Head of caudate nucleus (tissue), 42 donors: ENCODE measurements at places on chromosomes 16 and 17.

DNA sequence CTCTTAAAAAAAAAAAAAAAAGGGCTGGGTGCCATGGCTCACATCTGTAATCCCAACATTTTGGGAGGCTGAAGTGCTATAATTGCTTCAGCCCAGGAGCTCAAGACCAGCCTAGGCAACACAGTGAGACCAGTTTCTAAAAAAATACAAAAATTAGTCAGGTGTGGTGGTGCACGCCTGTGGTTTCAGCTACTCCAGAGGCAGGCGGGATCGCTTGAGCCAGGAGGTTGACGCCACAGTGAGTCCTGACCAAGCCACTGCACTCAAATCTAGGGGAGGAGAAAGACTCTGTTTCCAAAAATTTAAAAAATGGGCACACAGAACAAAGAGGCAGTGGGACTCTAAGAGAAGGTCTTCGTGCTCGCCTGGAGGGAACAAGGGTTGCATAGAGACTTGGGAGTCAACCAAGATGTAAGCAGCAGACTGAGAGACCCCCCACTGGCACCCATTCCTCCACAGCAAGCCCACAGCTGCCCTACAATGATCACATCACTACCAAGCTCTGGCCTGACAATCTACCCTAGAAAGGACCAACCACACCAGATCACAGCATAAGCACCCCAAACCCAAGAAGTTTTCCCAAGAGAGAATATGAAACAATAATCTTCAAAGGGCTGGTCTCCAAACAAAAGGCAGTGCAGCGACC lies 121.6 kb downstream of the ANKRD11 start:
- DNase-seq: no peak

GRCh38 chr17:81577278-81578000 lies 25.3 kb upstream of the FAAP100 start:
- DNase-seq: no peak

GRCh38 chr17:78981010-78981888 lies 1.5 kb upstream of the LGALS3BP start:
- no peak for DNase-seq

DNA sequence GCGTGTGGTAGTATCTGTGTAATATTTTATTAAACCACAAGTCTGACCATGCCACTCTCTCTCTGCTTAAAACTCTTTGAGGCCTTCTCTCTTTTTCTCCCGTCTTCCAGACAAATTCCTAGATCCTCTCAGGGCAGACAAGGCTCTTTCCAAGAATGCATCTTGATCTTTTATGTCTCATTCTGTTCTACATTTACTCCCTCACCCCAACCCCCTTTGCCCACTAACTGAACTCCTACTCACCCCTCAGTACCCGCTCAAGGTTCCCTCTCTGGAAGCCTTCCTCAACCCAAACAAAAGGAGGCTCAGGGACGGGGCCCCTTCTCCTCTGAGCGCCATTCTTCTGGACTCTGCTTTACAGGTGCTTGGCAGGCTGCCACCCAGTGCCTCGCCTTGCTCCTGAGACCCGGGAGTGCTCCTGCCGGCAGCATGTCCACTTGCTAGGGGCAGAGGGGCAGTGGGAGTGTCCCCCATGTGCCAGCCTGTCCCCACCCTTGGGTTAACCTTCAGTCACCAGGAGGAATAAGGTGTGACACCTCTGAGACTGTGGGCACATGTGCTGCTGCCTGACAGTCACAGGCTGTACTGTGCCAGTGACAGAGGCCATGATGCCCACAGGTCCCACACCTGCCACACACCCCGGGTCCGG lies 9.2 kb downstream of the SLC13A2 start:
- no peak for DNase-seq

DNA sequence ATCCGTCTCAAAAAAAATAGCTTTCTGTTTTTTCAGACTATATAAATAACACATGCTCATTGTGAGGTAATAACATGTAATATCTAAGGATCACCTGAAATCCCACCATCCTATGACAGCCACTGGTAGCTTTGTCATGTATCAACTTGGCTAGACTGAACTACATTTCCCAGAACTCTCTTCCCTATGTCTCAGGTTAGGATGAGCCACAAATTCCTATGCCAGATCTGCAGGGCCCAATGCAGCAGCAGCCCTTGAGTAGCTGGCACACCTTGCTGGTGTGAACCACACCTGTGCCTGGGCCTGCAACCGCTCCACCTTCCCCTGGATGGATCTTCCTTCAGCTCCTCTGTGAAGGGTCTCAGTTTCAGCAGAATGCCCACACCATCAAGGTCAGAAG lies 28.1 kb downstream of the OGFOD1 start:
- no peak for DNase-seq

GRCh38 chr17:1742371-1743087 lies at the start of gene SERPINF2:
SERPINF2 (plus strand) TSS chr17:1742871; CDS start chr17:1744996, 2,125 bp downstream.
- DNase-seq: no peak

GRCh38 chr17:14297161-14297851 lies 3.6 kb upstream of the HS3ST3B1 start:
- DNase-seq: no peak

GRCh38 chr17:50685334-50685665 lies 22.4 kb downstream of the ANKRD40 start:
- DNase-seq: no peak

- DNase-seq: no peak
These were observed 204.8 kb downstream of the CDH8 start for GRCh38 chr16:61831351-61831917.

DNA sequence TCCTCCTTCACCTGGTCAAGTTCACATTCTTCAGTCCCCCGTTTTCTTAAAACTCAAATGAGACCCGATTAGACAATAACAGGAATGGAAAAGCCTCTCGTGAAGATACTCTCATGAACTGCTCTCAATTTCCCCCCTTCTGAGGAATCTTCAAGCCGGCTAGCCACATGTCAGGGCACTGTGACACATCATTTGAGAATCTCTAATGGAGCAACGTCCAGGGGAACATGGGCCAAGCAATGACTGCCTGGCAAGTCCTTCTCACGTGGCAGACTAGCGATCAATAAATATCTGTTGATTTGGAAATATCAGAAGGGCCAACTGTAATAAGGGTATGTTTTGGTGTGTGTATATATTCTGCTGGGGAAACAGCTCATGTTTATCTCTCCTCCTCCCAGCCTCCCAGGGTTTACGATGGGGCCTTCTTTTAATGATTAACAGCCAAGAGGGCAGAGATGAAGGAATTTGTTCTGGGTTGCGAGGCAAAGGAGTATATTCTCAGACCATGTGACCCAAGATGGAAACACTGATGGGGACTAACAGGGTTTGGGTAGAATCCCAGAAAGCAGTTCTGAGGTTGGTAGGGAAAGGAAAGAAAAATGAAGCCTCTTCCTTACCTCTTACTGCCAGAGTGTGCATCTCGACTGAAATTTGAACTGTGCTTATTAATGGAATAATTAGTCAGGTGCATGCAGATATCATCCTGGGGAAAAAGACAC lies 21.4 kb downstream of the TTLL6 start:
- no peak for DNase-seq

DNA sequence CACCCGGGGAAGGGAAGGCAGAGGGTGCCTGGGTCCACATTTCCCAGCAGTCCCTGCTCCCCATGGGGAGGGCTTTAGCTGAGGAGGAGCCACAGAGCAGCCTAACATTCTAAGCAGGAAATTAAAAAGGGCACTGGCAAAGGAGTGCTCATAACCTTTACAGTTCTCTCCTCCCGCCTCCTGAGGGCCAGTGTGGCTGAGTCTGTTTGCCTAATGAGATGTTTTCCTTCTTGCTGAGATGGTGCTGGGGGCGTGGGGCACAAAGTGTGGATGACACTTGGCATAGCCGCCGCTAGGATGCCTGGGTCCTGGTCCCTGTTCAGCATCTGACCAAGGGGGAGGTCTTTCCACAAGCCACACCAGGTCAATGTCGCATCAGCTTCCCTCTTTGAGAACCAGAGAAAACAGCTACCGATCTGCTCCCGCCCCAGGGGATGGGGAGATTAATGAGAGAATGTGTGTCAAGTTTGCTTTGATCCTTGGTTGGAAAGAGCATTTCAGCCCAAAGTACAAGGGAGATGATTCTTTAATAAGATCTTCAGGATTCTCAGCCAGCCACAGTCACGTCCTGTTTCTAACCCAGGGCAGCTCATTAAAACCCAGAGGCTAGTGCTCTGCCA lies 5.8 kb downstream of the KIF18B start:
- DNase-seq: no peak

DNA sequence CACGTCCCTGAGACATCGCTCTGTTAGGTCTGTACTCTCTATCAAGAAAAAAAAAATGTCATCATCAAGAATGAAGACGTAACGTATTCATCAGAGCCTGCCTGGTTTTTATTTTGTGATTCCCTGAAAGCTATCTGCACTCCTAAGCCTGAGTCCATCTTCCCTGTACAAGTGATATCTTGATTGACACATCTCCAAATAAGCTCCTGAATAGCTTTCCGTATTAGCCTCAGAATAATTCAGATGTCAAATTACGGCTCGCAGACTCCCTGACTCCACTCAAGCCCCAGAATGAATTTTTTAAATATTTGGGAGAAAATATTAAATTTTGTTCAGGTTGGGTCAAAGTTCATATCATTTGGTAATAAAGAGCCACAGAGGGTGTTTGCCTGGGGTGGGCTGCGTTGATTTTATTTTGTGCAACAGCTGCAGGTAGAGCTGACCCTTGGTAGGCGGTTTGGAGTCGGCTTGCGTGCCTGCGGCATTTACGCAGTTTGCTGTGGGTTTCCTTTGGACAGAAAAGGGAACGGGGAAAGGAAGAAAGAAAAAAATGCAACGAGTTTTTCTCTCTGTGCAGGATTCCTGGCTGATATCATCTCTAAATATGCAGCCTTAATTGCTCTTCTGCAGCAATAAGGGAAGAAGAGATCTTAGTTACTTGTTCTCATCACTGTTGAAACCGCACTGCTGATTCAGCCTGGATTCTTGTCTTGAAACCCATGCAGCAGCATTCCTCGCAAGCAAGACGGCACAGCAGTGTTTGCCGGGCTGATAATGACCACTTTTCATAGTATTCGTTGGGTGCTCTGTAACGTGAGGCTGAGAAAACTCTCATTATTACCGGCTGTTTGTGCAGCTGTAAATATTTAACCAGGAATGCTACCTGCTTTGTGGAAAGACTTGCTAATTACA lies 114.7 kb downstream of the IRX3 start:
- no peak for DNase-seq

- DNase-seq: no peak
These were observed 295.4 kb upstream of the AXIN2 start for GRCh38 chr17:65856865-65857264.

GRCh38 chr16:119295-119694 lies 19.2 kb downstream of the NPRL3 start:
- no peak for DNase-seq

DNA sequence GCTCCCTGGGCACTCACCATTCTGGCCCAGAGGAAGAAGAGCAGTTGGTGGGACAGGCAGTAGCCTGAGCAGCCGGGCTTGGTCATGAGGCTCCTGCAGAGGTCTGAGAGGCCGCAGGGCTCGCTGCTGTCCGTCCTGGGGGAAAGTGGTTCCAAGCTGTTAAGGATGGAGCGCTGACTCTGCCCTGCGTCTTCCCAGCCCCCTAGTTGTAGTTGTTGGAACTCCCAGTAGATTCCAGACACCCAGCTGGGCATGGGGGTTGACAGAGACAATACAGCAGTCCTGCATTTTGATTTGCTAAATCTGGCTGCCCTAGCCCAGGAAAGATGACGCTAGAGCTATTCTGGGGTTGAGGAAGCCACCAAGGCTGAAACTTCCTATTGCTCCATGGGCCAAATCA lies 7.3 kb downstream of the C16orf89 start:
- no peak for DNase-seq

- no peak for DNase-seq
These were observed 220.1 kb downstream of the FOXL1 start for GRCh38 chr16:86798247-86799041.

DNA sequence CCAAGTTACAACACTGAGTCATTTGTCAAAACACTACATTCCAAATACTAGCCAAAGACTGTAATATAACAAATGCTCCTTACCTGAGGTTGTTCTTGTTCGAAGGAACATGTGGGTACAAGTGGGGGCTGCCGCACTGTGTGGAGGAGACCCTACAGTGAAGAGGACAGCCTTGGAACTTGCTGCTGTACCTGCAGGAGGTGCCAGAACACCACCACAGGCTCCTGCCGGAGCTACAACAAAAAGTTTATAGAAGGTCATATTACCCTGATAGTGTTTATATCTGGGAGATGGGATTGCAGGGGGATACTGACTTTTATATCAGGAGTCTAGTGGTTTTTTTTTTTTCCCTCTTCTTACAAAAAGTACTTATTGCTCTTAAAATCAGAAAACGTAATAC lies 37.8 kb upstream of the ALDH3A1 start:
- no peak for DNase-seq

- no peak for DNase-seq
These were observed 42.0 kb upstream of the ACSF3 start for GRCh38 chr16:89051521-89052166.

DNA sequence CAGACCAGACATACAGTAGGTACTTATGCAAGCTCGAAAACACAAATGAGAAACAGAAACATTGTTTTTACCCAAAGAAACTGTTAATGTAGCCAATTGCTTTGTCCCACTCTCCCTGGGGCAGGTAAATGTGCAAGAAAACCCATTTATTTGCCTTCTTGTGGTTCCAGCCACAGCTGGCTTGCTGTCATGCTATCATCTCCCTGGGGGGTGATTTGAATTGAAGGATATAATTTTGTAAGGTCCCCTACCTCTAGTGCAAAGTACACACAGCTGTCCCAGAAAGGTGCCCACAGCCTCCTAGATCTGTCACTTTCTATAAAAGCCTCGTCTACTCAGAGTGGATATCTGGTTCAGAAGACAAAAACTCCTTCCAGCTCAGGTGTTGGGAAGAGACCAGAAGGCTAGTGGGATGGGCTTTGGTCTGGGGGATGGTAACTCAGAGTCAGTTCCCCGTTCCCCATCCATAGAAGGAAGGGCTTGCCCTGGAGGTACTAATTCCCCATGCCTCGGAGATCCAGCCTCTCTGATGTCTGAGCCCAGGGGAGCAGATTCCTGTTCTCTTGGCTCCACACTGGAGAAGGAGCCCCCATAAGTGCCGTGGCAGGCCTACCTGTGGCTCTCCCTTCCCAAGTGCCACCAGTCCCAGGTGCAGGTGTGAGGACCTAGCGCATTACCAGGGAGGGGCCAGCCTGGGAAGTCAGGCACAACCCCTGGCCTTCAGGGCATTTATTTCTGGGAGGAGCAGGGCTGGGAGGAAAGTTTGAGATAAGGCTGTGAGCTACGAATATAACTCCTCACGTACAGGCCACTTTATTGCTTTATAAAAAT lies 2.4 kb upstream of the PRR15L start:
- no peak for DNase-seq

DNA sequence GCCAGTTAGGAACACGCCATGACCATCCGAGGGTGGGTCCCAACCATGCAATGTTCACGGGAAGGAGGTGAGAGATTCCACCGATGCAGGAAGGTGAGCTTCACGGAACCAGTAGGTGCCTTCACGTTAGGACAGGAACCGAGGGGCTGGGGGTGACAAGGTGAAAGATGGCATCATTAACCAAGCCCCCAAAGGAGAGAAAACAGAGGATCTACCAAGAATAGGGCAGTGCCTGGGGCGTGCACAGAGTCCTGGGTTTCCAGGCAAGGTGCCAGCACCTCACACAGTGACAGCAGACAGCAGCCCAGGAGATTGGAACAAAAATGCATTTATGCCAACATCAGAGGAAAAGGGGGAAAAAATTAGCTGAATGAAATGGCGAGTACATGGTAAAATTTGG lies 137.9 kb downstream of the GSG1L start:
- no peak for DNase-seq

- DNase-seq: peak; percentile 17
These were observed 513 bp downstream of the CRLF3 start for GRCh38 chr17:30824002-30824355.

- DNase-seq: no peak
These were observed 12.7 kb upstream of the AMFR start for GRCh38 chr16:56438038-56438437.

- no peak for DNase-seq
These were observed 28.5 kb downstream of the PRSS54 start for GRCh38 chr16:58266336-58266735.

- no peak for DNase-seq
These were observed 18.3 kb downstream of the GLYR1 start for GRCh38 chr16:4828567-4829321.
